ENCODE measurements at places on chromosomes 1 and 21. TPM values are rescaled to one million over a fixed set of nuclear protein-coding genes. Genes with fewer than 3 reads are reported as not detected.

INSRR gene
- not detected for total RNA-seq

ACKR1 gene
- total RNA-seq: not detected

ANKRD65 gene
- total RNA-seq: 2.7 TPM

MIB2 gene
- 74.2 TPM for total RNA-seq

PRR9 gene
- total RNA-seq: 6.4 TPM

CHIA gene
- total RNA-seq: 0.11 TPM

KANK4 gene
- 137 TPM for total RNA-seq

IL12RB2 gene
- total RNA-seq: not detected

Data from placental epithelial cell (primary cell).